Hippocampal formation (tissue), 2 donors: ENCODE measurements at places on chromosomes 5 and 9.

DNA sequence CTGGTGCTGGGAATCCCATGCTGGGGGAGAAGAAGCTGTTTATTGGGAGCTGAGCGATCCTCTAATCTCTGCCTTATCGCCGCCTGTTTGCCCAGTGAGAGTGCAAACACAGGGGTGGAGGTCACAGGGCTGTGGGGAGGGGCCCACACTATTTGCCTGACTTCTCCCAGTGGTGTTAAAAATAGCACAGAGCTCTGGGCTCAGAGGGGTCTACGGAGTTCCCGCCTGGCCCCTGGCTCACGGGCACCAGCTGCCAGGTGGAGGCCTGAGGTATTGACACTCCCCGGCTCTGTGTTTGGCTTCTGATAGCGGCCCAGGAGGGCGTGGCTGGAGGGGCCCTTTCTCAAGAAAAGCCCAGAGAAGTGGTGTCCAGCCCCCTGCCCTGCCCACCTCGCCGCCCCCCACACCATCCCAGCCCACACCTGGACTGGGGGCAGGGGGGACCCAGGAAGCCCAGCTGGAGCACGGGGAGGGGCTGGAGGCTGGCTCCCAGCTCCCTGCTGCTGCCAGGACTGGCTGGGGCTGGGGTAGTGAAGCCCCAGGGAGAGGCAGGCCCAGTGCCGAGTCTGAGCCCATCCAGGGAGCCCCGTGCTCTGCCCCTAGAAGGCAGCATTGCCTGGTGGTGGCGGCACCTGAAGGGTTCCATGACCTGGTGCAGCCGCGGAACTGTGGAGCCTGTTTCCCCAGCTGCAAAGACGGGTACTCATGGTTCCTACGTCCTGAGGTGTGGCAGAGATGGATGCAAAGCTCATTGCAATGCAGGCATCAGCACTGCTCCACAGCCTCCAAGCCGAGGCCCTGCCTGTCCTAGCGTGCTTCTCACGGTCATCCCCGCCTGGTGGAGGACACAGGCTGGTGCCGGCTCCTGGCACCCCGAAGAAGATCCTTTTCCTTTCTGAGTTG is 35.7 kb upstream of the EGFL7 start:
- no peak for DNase-seq

DNA sequence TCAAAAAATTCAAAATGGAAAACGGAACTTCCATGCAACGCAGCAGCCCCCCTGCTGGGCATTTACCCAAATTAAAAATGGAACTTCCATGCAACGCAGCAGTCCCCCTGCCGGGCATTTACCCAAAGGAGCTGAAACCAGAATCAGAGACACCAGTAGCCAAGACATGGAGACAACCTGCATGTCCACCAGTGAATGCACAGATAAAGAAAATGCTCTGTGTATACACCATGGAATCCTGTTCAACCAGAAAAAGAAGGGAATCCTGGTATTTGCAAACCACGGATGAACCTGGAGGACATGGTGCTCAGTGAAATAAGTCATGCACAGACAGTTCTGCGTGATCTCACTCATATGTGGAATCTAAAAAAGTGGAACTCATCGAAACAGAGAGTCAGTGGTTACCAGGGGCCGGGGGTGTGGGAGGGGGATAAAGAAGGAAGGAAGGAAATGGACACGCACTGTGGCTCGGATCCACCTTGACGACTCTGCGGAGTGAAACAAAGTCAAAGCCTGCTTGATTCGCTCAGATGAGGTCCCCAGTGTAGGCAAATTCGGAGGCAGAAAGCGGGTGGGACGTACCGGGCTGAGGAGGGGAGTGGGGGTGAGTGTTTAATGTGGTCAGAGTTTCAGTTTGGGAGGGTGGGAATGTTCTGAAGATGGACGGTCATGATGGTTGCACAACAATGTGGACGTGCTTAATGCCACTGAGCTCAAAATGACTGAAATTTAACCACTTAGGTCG is 40.2 kb upstream of the EXOC3 start:
- no peak for DNase-seq

DNA sequence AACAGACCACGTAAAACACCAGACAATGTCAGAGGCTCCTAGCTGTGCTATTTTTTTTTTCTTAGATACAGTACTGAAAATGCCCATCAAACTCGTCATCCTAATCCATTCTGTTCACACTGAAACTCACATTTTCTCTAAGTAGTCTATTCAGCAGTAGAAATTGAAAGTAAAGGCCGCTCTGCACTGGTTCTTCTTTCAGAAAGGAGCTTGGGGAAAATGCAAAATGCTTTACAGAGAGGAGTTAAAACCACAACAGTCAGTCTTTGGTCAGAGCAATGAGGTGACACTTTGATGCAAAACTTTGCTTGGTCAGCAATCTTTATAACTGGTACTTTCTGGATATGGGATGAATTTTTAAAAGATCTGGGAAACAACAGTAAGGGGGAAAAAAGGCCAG is 43.8 kb upstream of the SUSD1 start:
- no peak for DNase-seq

DNA sequence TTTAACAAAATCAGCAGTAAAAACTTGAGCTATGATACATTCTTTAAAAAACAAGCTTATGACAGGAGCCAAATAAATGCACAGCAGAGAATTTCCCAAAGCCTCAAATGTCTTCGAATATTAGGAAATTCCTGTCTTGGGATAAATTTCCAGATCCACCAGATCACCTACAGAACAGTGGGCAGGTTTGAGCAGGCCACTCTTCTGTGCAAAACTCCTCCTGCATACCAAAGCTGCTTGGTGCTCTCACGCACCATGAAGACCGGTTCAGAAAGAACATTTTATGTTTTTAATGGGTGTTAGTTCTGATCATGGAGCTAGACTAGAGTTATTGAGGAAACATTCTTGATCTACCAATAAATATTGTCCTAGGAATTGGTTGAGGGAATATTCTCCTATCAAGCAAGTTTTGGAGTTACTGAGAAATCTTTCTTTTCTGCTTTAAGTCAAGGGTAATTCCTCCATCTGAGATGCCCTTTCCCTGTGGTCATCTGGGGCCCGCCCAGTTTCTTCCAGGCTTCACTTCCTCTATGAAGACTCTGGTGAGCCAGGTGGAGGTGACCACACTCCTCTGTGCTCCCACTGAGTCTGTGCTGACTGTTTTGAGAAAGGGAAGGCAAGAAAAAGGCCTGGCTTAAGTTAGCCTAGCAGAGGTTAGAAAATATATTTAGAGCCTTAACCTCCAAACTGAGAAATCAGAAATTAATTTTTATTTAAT is 17.9 kb downstream of the TNFSF15 start:
- DNase-seq, result no peak

GRCh38 chr9:129757045-129757444 is 4.2 kb upstream of the PTGES start:
- DNase-seq, result no peak

GRCh38 chr5:38396766-38397165 is 138.4 kb downstream of the EGFLAM start:
- DNase-seq, result no peak

GRCh38 chr9:7011395-7012067 is 253.8 kb downstream of the KDM4C start:
- no peak for DNase-seq

- no peak for DNase-seq
These were observed 57.4 kb downstream of the LHFPL2 start for GRCh38 chr5:78591138-78591612.

- DNase-seq, result no peak
These were observed 670 bp downstream of the CCDC171 start for GRCh38 chr9:15553528-15553898.

DNA sequence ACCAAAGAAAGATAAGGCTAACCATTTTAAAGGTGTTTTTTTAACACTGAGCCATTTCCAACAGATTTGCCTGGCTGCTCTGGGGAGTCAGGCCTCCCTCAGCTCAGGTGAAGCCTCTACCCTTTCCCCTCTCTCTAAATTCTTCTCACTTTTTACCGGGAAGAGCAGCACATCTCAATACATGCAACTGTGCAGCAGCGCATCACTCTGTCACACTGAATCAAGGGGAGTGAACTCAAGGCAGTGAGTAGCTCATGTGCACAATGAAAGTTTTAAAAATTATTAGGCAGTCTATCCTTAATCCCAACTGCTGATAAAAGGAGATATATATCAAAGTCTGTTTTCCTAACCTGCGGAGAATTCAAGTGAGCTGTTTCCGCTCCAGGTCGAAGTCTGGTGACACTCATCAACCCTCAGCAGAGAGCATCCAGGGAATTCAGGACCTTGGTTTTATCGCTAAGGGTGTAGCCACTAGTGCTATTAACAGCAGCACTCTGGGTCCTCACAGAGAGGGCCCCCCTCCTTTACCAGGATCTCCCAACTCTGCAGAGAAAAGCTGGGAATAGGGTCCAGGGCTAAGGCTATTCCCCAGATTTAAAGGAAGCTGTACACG is 1.0 kb downstream of the CEMIP2 start:
- no peak for DNase-seq

- DNase-seq, result no peak
These were observed 63.6 kb downstream of the MRPL36 start for GRCh38 chr5:1736065-1736464.

DNA sequence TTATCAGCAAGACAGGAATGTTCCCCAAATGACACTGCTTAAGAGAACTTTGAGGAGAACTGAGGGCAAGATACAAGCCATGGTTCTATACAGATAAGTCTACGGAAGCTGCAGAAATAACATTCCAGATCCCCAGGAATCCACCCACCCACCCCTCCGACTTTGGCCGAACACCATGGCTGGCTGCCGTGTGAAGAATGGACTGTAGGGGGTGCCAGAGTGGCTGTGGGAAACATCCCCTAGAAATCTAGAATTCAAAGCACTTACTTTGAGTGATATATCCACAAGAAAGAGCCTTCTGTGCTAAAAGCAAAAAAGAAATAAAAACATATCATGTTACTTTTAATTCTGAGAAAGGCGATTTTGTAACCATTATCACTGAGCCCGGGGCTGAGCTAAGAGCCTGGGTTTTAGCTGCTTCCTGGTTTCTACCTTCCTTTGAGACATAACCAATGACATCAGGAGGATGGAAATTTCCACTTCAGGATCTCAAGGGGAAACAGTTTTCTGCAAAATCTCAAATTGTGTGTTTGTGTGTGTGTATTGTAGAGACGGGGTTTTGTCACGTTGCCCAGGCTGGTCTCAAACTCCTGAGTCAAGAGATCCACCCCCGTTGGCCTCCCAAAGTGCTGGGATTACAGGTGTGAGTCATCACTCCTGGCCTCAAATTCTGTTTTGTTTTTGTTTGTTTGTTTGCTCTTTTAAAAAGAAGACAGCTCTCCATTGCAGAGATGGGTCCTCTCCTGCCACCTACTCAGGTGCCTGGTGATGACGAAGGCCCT is 36.4 kb downstream of the GGTA1 start:
- DNase-seq, result no peak

- no peak for DNase-seq
These were observed 86.0 kb upstream of the FER start for GRCh38 chr5:108661590-108662219.

- no peak for DNase-seq
These were observed 99.6 kb downstream of the ASTN2 start for GRCh38 chr9:117315236-117315635.

DNA sequence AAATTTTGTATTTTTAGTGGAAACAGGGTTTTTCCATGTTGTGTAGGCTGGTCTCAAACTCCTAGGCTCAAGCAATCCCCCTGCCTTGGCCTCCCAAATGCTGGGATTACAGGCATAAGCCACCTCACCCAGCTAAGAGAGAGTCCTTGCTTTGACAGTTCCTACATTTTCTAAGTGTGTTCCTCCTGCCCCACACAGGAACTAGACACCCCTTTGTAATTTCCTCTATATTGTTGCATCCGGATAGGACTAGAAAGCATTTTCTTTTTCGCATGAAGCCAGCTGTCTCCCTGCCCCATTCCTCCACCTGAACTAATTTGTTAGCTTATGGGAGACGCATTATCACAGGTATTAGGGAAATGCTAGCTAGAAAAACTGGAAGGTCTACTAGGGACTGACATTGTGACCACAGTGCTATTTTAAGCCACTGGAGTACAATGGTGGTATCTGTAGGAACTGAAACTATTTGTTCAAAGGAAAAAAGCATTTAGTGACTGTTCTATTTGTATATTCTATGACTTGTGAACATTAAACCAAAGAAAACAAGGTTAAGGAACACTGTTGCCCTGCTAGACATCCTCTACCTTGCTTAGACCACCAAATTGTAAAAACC is 214.1 kb downstream of the SMARCA2 start:
- DNase-seq, result no peak

DNA sequence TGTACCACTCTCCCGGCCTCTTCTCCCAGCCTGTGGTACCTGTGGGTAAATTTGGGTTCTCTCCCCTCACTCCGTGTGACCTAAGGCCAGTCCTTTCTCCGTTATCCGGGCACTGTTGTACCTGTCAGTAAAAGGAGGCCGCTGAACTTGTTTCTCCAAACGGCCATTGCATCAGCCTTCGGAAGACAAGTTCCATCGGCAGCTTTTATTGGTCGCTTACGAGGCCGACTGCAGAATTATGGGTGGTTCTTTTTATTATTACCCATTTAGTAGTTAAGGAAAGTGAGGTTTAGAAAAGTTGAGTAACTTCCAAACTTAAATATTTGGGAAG is 558 bp downstream of the GRPEL2 start:
- DNase-seq, result no peak

- DNase-seq, result no peak
These were observed 299.5 kb downstream of the MEF2C start for GRCh38 chr5:88583471-88583870.

DNA sequence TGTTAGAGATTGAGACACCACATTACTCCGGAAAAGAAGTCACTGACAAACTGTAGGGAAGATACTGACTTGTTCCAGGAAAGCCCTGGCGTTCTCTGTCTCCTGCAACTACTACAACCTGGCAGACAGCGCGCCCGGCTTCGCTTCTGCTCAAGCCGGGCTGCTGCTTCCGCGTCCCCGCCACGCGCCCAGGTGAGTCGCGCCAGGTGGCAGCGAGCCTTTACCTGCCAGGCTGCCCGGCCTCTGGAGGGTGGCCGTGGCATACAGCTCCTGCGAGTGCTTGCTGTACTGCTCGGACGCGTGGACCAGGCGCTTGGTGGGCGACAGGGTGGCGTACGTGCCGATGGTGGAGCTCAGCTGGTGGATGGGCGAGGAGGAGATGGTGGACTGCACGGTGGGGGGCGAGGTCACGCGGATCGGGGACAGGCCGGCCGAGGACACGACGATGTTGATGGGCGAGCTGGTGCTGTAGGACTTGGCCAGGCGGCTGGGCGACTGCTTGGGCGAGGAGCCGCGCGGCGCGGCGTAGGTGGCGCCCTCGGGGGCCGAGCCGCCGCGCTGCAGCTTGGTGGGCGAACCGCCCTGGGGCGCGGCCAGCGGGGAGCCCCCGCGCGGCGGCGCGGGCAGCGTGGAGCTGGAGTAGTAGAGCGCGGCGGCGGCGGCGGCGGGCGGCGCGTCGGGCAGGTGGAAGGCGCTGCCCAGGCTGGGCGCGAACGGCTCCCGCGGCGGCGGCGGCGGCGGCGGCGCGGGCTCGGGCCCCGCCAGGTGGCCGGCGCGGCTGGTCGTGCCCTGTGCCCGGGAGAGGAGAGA is 519.6 kb downstream of the CTNND2 start:
- peak; percentile 19 for DNase-seq

- no peak for DNase-seq
These were observed at the start of gene BARX1 for GRCh38 chr9:93955111-93955980. BARX1 (minus strand) TSS chr9:93955355; CDS start chr9:93955146, 209 bp downstream.

DNA sequence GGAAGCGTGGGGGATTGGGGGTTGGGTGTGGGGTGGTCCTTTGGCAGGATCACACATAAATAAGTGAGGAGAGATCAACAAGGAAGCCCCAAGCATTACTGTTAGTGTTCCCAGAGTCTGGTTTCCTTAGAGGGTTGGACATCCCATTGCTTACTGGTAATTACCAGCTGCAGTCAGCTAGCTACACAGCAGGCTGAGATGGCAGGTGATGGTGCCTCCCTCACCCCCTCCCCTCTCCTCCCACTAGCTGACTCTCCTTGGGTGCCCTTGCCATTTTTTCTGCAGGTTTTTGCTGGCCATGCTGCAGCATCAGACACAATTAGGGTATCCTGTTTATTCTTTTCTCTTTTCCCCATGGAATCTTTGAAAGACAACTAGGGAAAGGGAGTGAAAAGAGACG is 107.5 kb upstream of the TLR4 start:
- DNase-seq, result no peak
